ENCODE measurements at places on chromosomes 1 and 21.

- no peak for DNase-seq
These were observed 35.5 kb upstream of the VANGL1 start for GRCh38 chr1:115606305-115606704.

DNA sequence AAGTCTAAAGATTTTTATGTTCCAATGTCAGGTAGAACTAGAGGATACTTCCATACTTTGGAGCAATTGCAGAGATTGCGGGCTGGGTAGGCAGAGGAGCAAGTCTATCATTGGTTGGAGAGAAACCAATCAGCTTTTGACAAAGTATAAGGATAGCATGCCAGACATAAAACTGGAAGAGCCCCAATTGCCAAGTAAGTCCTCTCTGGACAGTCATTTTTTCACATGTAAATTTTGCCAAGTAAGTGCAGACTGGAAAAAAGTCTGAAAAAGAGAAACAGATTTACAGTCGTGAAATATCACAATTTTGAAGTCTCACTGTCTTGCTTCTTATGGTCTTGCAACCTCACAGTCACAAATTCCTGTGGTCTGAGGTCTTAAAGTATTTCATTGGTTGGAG is 131.4 kb upstream of the C21orf91 start:
- no peak for DNase-seq

DNA sequence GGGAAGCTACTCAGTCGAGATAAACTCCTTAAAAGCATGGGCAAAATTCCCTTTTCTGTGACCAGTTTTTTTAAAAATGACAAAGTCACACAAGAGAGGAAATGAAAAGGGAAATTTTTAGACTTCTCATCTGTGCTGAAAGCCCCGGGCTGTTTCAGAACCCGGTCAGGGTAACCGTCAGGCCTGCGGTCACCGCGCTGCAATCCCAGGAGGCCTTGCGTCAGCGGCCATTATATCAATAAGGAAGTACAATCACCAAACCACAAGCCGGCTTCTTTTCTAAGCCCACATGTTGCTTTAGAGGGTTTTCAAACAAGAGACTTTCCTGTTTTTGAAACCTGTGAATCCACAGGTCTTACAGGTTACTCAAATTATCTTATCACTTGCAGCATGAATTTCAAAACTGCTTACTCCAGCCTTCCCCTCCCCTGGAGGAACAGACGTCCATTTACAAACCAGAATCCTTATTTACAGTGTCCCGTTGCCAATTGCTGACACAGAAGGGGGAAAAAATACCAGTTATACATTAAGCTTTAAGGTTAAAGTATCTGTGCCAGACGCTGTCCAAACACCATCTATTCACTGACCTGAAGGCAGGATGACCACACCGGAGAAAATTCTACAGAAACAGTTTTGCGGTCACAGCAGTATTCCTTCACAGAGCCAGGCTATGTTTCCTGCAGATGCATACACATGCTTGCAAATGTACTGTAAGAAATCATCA is 165.3 kb downstream of the TOMM20 start:
- DNase-seq, result peak; percentile 90

GRCh38 chr1:178066908-178067614 is 26.8 kb upstream of the RASAL2 start:
- no peak for DNase-seq

DNA sequence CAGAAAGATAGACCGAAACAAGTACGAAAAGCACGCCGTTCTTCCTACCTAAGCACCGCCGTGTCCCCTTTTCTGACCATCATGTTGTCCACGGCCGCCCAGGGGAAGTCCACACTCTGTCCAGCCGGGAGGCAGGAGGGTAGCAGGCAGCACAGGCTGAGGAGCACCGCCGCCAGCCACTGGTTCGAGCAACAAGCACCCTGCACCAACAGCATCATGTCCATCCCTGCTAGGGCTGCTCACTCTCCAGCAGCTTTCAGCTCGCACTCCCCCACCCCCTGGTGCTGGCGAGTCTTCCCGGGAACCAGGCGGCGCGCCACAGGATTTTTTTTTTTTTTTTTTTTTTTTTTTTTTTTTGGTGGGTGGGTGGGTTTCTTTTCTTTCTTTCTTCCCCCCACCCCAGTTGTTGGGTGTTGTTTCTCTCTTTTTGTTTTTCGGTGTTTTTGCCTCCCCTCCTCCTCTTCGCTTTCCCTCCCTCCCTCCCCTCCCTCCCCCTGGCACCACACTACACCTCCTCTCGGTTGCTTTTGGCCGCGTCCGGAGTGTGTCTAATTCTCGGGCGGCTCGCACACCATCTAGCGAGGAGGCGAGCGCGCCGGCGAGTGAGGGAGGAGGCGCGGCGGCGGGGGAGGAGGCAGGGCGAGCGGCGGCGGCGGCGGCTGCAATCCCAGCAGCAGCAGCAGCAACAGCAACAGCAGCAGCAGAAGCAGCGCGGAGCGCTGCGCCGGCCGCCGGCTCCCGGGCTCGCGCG is at the start of gene NEGR1:
NEGR1 (minus strand) TSS at position 269 of the 751 bp plus-strand sequence.
- peak; percentile 46 for DNase-seq

DNA sequence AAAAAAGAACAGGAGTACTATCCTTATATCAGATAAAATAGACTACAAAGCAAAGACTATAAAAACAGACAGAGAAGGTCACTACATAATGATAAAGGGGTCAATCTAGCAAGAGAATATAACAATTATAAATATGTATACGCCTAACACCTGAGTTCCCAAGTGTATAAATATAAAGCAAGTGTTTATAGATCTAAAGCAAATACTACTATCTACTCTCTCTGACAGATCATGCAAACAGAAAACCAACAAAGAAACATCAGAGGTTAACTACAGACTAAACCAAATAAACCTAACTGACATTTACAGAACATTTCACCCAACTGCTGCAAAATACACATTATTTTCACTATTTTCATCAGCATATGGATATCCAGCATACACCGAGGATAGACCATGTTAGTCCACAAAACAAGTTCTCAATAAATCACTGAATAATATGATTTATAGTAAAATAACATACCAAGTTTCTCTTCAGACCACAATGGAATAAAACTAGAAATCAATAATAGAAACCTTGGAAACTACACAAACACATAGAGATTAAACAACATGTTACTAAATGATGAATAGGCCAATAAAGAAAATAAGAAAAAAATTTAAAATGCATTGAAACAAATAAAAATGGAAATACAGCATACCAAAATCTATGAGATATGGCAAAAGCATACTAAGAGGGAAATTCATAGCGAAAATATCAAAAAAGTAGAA is 22.7 kb downstream of the UCHL5 start:
- no peak for DNase-seq

GRCh38 chr1:156002188-156002911 is 18.4 kb downstream of the SSR2 start:
- no peak for DNase-seq

GRCh38 chr1:173986951-173987350 is 35.2 kb downstream of the RC3H1 start:
- no peak for DNase-seq

- DNase-seq, result no peak
These were observed 163.9 kb downstream of the ST6GALNAC5 start for GRCh38 chr1:77031106-77031662.

DNA sequence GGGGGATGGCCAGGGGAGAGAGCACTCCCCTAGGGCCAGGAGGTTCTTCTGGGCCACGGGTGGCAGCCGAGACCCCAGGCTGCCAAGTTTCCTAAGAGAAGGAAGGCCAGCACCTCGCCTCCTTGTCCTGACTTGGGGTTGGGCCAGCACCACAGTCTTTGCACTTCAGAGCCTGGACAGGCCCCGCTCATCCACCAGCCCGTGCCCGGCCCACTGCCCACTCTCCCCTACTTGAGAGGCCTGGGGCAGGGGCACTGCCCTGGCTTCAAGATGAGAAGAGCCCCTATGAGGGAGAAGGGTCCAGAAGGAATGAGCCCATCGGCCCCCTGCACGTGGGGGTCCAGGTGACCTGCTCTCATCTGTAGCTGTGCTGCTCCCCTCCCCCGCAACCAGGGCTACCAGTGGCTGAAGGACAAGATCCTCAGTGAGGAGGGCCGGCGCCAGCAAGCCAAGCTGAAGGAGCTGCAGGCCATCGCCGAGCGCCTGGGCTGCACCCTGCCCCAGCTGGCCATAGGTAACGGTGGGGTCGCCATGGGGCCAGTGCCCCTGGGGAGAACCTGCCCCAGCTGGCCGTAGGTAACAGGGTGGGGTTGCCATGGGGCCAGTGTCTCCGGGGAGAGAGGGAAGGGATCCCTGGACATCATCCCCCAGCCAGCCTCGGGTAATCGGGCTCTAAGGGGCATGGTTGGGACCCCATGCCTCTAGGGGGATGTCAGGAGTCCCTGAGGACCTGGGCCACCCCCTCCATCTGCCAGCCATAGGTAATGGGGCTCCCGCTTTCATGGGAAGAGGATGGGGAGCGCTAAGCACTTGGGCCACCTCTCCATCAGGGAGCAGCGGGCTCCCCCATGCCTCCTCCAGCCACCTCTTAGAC is 50.8 kb downstream of the KCNAB2 start:
- no peak for DNase-seq

DNA sequence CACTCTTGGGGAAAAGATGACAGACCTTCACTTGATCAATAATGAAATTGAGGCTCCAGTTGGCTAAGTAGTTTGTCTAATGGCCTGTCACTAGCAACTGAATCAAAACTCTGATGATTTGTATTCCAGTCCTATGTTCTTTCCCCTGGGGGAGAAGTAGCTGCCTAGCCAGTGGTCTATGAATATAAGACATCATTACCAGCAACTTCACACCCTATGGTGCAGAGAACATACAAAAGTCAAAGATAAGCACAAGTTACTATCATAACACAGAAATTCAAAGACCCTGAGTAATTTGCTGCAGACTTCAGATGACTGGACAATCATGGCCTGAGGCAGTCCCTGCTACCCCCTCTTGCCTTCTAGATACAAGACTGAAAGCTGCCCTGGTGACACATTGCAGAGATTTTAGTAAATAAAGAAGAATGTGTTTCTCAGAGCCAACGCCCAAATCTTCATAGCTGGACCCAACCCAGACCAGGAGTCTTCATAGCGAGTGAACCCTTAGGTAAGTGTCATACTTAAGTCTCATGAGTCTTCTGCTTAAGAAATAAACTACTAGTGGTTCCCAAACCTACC is 993 bp downstream of the PDZK1 start:
- DNase-seq, result no peak

DNA sequence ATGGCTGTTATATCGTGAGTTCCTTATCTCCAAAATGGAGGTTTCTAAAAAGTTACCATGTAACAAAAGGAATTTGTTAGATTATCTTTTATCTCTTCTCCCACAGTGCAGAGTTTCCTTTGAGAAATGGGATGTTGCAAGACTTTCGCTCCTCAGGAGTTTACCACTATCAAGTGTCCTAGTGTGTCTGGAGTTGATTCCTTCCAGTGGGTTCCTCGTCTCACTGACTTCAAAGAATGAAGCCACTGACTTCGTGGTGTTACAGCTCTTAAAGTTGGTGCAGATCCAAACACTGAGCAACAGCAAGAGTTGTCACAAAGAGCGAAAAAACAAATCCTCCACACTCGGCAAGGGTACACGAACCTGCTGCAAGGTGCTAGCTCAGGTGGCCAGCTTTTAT is 37.0 kb downstream of the SPAG17 start:
- no peak for DNase-seq

GRCh38 chr1:94925561-94926125 is 1.3 kb downstream of the CNN3 start:
- DNase-seq, result no peak

DNA sequence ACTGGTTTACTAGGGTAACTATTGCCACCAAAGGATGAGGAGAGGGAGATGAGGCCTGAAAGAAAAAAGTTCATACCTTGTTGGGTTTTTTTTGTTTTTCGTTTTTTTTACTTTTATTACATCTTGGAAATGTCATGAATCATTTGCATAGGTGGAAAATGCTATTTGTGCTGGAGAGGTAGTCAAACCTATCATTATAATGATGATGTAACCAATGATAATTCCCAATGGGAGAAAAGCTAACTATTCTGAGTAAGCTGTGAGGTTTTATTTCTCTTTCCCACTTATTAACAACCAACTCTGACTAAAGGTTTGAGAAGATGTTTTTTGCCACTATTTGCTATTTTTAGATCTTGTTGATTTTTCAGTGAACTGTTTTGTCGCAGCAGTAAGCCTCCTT is 29.0 kb downstream of the SH3GLB1 start:
- DNase-seq, result no peak

DNA sequence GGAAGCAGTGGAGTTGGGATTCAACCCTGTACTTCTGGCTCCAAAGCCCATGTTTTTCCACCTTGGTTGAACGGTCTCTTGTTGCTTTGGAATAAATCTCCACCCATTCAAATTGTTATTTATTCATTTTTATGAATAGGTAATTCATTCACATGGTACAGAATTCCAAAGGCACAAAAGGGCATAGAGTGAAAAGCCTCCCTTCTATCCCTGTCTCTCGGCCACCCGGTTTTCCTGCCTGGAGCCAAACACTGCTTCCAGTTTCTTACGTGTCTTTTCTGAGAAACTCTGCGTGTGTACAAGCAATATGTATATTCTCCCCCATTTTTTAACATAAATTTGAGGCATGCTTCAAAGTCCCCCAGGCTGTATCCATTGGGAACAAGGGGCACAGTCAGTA is 3.9 kb downstream of the EXTL1 start:
- DNase-seq, result no peak

GRCh38 chr1:30596470-30596869 is 126.9 kb downstream of the MATN1 start:
- DNase-seq, result no peak

GRCh38 chr1:66556161-66556611 is 22.2 kb downstream of the SGIP1 start:
- no peak for DNase-seq

DNA sequence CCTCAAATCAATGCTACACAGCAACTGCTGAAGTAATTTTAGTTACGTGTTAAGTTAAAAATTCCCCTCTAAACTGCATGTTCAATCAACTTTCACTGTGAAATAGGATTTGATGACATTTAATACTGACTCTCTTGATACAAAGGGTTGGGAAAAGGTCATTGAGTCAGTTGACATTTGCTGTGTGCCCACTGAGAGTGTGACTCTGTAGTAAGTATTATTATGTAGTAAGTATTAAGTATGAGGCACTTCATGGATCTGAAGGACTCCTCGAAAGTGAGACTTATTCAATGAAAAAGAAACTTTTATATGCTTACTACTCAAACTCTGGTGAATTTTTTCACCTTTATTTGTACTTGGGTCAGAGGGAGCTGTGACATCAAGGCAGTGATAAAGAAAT is 83.1 kb upstream of the S1PR1 start:
- DNase-seq, result no peak

DNA sequence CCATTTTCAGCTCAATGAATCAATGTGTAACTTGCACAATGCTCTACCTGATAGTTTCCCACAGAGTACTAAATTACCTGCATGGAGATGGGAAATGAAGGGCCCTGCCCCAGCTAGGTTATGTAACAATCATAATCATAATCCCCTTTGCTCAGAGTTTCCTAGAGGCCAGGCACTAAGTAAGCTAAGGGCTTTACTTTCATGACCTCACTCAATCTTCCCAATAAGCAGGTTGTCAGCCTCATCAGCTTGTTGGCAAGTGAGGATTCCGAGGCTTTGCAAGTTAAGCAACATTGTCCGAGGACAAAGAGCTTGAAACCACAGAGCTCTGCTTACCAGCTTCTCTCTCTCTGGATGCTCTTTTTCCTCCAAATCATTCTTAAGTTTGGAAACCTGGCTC is 64.1 kb upstream of the NTPCR start:
- no peak for DNase-seq

GRCh38 chr1:54053745-54054437 is 483 bp downstream of the TCEANC2 start:
- no peak for DNase-seq

GRCh38 chr1:50368179-50369007 is 54.9 kb downstream of the DMRTA2 start:
- DNase-seq, result peak; percentile 14
